ENCODE measurements at places on chromosomes 6 and 20.

DNA sequence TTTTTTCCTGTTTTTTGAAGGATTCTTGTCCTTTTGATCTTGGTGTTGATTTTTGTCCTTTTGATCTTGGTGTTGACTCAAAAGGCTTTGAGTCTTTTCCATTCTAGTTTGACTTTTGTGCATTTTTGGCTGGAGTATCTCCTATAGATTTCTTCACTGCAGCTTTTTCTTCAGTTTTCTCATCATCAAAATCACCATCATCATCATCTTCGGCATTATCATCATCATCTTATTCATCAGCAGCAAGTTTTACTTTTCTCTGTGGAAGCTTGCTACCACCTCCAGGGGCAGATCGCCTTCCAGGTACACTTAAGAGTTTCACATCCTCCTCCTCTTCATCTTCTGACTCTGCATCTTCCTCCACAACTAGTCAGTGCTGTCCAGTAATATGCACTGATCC is 56.5 kb upstream of the MCHR2 start:
- no peak for DNase-seq

DNA sequence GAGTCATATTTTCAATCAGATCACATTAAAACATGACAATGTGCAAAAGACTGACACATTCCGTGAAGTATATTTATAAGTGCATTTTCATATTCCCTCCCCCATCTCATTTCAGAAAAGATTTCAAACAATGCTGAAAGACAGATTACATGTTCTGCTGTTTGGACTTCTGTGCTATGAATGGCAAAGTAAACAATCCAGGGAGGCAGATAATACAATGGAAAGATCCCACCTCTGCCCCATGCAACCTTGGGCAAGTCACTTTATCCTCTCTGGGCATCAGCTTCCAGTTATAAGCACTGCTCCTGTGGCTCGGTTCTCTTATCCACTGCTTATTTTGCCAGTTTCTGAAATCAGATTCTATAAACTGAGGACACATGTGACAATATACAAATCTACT is 110.2 kb downstream of the RCAN2 start:
- DNase-seq, result no peak

- DNase-seq, result no peak
These were observed 20.6 kb upstream of the LCA5 start for GRCh38 chr6:79557673-79558467.

GRCh38 chr20:51398552-51398951 is 144.0 kb downstream of the NFATC2 start:
- DNase-seq, result no peak

DNA sequence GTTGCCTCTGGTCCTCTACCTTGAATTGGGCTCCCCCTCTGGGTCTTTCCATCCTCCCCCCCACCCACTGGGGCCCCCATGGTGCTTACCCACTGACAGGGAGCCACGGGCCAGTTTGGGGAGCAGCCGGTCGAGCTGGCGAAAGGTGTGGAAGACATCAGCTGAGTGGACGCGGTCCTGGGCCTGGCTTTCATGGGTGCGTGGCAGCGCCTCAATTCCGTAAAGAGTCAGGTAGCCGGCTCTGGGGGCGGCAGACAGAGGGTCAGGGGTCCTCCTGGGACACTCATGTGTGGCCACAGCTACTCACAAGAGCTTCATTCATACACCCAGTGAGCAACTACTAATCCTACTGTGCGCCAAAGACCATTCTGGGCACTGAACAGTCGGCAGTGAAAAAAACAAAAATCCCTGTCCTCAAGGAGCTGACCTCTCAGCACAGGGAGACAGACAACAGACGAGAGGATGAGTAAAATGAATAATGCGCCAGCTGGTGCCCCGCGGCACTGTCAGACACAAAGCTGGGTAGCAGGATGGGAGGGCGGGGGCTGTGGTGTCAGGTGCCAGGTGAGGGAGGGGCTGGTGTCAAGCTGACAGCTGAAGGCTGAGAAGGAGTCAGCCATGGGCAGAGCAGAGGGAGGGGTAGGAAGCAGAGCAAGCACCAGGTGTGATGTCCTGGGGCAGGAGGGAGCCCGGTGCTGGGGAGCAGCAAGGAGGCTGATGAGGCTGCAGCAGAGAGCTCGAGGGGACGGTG is 28.3 kb downstream of the PTGIS start:
- no peak for DNase-seq

GRCh38 chr6:105272786-105273185 is 93.0 kb upstream of the POPDC3 start:
- DNase-seq, result no peak

DNA sequence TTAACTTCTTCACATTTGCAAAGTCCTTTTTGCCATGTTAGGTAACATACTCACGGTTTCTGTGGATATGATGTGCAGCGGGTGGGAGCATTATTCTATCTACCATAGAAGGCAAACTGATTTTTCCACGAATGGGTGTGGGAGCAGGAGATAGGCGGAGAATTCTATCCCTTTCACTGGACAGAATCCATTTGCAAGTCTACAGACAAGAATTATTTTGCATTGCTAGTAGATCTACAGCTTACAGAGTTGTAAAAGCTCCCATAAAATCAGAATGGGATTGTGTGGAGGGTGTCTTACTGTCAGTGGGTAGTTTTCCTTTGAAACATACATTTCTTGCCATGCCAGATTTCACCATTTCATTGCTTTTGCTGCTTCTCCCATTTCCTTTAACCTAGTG is 22.4 kb upstream of the ZFP64 start:
- no peak for DNase-seq

DNA sequence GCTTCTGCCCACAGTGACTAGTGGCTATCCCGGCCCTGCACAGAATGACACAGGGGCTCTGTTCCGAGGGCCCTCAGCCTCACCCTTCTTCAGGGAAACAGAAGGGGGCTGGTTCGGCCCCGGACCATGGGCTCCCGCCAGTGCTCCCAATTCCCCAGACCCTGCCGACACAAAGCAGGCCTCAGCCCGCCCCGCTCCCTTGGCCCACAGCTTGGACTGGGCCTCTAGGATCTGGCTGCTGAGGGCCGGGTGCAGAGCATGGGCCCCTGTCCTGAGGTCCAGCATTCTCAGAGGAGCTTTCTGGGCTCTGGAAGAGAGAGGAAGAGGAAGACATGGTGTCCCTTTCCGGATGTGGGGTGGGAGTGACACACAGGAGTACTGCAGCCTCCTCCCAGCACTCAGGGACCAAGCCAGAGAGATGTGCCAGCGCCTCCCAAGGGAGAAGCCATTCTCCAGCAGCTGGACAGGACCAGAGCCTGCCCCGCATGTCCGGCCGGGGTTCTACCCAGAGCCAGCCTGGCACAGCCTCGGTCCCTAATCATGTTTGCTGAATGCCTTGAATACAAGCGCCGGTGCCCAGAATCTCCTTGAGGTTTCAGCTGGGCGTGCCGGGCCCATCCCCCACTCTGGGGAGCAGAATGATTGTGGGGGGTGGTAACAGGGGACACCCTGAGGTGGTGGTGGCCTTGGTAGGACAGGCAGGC is 23.9 kb downstream of the C20orf203 start:
- DNase-seq, result no peak
